ENCODE measurements at places on chromosomes 12 and 14.

- no peak for DNase-seq
Observed at GRCh38 chr12:113184098-113184899, 979 bp downstream of the DDX54 start.

DNA sequence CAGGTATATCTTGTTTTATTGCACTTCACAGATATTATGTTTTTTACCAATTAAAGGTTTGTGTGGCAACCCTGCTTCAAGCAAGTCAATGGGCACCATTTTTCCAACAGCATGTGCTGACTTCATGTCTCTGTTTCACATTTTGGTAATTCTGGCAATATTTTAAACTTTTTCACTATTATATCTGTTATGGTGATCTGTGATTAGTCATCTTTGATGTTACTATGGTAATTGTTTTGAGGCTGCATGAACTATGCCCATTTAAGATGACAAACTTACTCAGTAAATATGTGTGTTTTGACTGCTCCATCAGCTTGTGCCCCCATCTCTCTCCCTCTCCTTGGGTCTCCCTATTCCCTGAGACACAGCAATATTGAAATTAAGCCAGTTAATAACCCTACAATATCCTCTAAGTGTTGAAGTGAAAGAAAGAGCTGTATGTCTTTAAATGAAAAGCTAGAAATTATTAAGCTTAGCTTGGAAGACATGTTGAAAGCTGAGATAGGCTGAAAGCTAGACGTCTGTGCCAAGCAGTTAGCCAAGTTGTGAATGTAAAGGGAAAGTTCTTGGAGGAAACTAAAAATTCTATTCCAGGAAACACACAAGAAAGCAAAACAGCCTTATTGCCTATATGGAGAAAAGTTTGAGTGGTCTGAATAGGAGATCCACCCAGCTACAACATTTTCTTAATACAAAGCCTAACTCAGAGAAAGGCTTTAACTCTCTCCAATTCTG lies 365.1 kb downstream of the ATP23 start:
- no peak for DNase-seq

- DNase-seq: no peak
Observed at GRCh38 chr14:70726651-70727375, 82.5 kb downstream of the MAP3K9 start.

GRCh38 chr14:68729556-68729955 lies 63.3 kb downstream of the ZFP36L1 start:
- no peak for DNase-seq

- DNase-seq: no peak
Observed at GRCh38 chr12:52013626-52014310, 7.0 kb downstream of the TAMALIN start.

DNA sequence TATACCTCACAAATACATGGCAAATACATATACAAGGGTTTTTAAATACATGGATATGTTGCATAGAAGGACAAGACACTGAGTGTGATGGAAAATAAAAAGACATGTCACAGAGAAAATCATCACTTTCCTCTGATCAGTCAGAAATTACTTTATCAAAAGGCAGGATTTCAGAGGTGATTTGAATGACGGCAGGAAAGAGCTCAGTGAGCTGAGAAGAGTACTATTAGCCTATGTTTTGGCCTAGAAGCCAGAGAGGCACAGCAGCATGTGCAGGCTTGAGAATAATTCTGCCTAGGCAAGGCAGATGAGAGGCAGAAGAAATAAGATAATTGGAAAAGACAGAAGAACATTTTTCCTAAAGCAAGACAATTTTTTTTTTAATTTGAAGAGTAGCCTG lies 94.9 kb downstream of the BCAT1 start:
- DNase-seq: no peak

GRCh38 chr14:90126260-90126659 lies 64.5 kb downstream of the KCNK13 start:
- no peak for DNase-seq

DNA sequence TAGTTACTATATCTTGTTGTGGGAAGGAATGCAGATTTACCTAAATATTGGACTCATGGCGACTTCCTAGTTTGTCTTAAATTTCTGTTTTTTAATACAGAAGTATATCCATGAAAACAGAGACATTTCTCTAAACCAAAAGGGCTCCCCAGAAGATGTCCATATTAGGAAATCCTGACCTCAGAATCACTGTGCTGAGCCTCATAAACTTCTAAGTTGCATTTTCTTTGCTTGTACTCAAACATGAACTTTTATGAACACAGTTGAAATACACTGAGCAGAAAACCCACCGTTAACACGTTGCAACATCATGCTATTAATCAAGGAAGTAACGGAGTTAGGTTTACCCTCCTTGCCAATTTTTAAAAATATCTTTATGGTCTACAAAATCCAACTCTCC lies 42.9 kb upstream of the NR2C1 start:
- no peak for DNase-seq

DNA sequence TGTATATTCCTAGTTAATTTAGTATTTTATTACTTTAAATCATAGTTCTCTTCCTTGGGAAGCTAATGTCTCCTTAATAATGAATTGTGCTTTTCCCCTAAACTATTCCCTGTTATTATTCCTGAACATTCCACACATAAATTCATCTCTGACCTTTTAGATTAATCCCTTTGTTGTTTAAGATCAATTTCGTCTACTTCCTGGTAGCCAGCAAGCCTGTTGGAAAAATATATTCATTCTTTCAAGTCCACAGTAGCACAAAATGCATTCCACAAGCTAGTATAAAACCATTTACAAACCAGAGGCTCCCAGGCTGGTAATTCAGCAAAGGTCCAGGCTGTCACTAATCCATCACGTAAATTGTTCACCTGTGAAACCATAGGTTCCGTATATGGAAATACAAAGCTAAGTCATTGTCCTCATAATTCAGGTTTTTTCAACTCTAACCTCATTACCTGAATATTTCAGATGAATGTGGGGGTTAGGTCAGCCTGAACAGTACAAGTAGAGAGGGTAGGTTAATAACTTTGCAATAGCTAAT lies 232.7 kb downstream of the SEC23A start:
- DNase-seq: no peak

GRCh38 chr12:115468087-115468510 lies 784.1 kb upstream of the TBX3 start:
- DNase-seq: no peak

DNA sequence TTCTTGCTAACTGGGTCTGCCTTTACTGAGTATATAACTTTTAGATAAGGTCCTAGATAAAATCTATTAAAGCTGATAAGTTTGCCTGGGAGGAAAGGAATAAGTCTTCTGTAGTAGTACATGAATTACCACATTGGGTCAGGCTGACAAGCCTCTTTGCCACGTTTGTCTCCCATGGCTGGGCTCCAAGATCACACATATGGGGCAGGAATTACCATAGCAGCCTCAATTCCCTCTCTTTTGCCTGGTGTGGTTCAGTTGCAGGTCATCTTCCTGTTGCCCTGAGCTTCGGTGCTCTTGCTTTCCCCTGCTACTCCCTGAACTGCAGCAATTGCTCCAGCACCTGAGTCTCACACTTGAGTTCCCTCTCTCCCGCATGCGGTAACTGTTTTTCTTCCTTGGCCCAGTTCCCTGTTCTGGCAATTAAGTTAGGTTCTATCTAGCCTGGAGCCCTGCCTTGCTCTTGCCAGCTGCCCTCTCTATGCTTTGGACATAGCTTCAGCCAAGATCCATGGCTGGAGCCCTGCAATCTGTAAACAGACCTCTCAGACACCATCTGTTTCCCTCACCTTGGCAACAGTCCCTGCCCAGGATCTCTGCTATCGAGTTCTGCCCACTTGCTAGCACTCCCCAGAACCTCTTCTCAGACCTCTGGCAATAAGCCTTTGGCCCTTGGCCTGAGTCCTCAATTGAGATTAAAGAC lies 5.8 kb upstream of the GLT8D2 start:
- DNase-seq: no peak
